Thymus (tissue), 14 donors: ENCODE measurements at places on chromosomes 16 and 17.
A peak's percentile ranks its signal among the peaks of the same experiment; 100 is the strongest.

- no peak overlapping the region for H3K27ac ChIP-seq
- no peaks in the 10 kb centered on the region for H3K36me3 ChIP-seq
- no peaks in the 10 kb centered on the region for H3K4me1 ChIP-seq
- no peaks in the 10 kb centered on the region for H3K27me3 ChIP-seq
Measured at GRCh38 chr17:51971121-51971520, 187.4 kb downstream of the CA10 start.

GRCh38 chr17:74785096-74785980, 9.2 kb upstream of the NAT9 start:
- peaks cover 12% of the 10 kb centered on the region for H3K36me3 ChIP-seq
- DNase-seq, result no peak
- no peaks in the 10 kb centered on the region for H3K27me3 ChIP-seq
- peak overlapping the region; percentile 47 for H3K27ac ChIP-seq

- H3K4me1 ChIP-seq, result no peaks in the 10 kb centered on the region
- no peak overlapping the region for H3K27ac ChIP-seq
- H3K4me3 ChIP-seq, result no peak overlapping the region
Measured at GRCh38 chr17:73493956-73494926, 150.0 kb downstream of the SDK2 start.

DNA sequence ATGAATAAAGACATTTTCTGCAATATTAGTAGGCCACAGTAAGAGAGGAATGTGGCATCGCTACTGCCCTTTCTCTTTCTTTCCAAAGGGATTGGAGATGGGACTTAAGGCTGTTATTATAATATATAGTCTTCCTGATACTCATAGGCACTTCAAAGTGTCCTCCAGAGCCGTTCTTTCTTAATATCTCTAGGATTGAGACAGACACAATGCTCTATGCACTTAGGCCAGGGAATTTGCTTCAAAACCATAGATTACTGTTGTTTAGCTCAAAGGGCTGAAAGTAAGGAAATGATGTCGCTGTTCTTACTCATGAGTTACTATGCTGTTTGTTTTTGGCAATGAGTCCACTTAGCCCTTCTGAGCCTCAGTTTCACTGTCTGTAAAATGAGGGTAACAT, 590.5 kb downstream of the CDH11 start:
- no peak overlapping the region for H3K27ac ChIP-seq
- H3K4me1 ChIP-seq, result no peaks in the 10 kb centered on the region
- H3K4me3 ChIP-seq, result no peak overlapping the region
- no peaks in the 10 kb centered on the region for H3K36me3 ChIP-seq
- no peaks in the 10 kb centered on the region for H3K27me3 ChIP-seq

DNA sequence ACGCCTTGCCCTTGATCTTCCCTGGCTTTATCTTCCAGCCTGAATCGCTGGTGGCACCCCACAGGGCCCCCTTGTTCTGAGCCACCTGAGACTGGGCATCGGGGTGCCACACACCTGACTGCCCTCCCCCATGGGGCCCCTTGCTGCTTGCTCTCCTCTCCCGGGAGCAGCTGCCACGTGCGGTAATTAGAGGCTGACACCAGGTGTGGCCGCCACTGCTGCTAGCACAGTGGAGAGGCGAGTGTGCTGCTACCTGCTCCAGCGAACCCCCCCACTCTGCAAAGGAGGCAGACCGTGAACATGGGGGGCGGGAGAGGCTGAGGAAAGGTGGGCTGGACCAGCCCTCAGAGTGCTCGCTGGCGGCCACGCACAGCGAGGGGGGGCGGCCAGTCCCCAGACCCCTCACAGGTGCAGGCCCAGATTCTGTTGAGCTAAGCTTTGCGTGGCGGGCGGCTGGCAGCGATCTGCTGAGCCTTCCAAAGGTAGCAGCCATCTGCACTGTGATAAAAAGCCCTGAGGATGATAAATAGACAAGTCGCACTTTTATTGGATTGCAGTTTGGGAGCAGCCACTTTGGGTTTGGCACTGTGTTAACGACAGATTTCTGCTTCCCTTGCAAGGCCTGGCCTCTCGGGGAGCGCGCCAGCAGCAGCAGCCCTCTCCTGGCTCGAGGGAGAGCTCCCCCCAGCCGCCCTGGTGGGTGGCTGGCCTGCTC, 167.9 kb upstream of the GSE1 start:
- no peak overlapping the region for H3K4me3 ChIP-seq
- H3K36me3 ChIP-seq, result no peaks in the 10 kb centered on the region
- peaks cover 59% of the 10 kb centered on the region for H3K4me1 ChIP-seq
- H3K27me3 ChIP-seq, result no peaks in the 10 kb centered on the region
- peak; percentile 88 for DNase-seq

GRCh38 chr17:50924800-50925199, 58.6 kb upstream of the TOB1 start:
- H3K27me3 ChIP-seq, result no peaks in the 10 kb centered on the region
- no peak overlapping the region for H3K4me3 ChIP-seq
- H3K4me1 ChIP-seq, result peaks cover 2% of the 10 kb centered on the region
- H3K36me3 ChIP-seq, result no peaks in the 10 kb centered on the region
- no peak for DNase-seq

- no peaks in the 10 kb centered on the region for H3K4me1 ChIP-seq
- no peak overlapping the region for H3K4me3 ChIP-seq
- peaks cover 73% of the 10 kb centered on the region for H3K36me3 ChIP-seq
Measured at GRCh38 chr16:74623214-74623838, 16.4 kb upstream of the GLG1 start.

GRCh38 chr16:89265647-89266046, 48.1 kb downstream of the ZNF778 start:
- DNase-seq, result no peak
- H3K36me3 ChIP-seq, result peaks cover 48% of the 10 kb centered on the region
- no peaks in the 10 kb centered on the region for H3K4me1 ChIP-seq
- H3K27ac ChIP-seq, result no peak overlapping the region
- no peaks in the 10 kb centered on the region for H3K27me3 ChIP-seq

DNA sequence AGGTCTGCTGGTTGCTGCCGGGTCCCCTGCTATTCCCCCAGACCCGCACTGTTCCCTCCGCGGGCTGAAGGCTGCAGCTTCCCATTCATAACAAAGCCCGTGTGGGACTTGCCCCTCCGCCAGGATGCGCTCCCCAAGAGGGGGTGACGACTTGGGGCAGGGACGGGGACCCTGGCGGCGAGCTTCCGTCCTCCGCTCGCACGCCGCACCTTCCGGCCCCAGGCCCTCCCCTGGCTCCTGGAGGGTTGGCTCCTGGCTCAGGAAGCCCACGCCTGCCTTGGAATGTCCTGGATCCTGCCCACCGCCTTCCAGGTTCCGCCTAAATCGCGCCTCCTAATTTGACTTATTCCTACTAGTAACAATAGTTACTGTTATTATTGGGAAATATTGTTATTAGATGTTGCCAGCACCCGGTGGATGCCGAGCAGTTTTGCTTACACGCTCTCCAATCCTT, 1.1 kb upstream of the TFAP4 start:
- no peak for DNase-seq
- H3K27ac ChIP-seq, result peak overlapping the region; percentile 91
- no peaks in the 10 kb centered on the region for H3K27me3 ChIP-seq
